ENCODE measurements at places on chromosomes 2 and 18. TPM values are rescaled to one million over a fixed set of nuclear protein-coding genes. Genes with fewer than 3 reads are reported as not detected.

The ABCG8 gene
- not detected for total RNA-seq

The FASTKD1 gene
- 37.2 TPM for total RNA-seq

The ARHGEF33 gene
- total RNA-seq = not detected

The CRYBA2 gene
- total RNA-seq = not detected

The MBD5 gene
- total RNA-seq = 8.9 TPM

The IL1R2 gene
- total RNA-seq = 11.4 TPM

The ADD2 gene
- total RNA-seq = 8.0 TPM

The GMPPA gene
- 46.7 TPM for total RNA-seq

DNA sequence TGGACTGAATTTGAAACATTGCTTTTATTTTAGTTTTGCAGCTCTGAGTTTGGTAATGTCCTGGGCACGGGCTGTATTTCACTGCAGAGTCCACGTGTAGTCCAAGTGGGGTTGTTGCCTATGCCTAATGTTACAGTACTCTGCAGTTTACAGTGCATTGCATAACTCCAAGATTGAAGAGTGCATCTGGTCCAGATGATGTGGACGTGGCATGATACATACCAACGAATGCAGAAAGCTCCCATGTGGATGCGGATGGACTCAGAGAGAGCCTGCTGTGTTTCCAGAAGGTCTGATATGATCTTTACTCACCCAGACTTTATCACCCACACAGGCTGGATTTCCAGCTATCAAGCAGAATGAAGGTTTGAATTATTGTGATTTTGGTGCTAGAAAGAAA lies 44.4 kb upstream of the CCDC68 start:
- DNase-seq = no peak

GRCh38 chr2:39370101-39370500 lies 67.0 kb downstream of the MAP4K3 start:
- DNase-seq = no peak

DNA sequence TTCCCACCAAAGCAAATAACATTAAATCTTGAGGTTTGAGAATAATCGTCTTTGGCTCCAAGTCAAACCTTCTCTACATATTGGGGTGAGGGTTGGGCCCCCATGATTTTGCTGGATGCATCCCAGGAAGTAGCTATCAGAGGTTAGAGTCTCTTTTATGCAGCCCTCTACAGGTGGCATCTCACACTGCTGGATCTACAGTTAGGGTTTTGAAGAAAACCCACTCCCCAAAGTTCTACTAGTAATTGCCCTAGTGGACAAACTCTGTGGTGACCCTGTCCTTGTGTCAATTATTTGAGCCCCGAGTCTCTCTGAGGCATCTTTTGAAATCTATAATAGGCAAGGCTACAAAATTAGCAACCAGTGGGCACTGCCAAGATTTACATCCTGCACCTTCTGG lies 15.0 kb upstream of the REG1A start:
- no peak for DNase-seq

DNA sequence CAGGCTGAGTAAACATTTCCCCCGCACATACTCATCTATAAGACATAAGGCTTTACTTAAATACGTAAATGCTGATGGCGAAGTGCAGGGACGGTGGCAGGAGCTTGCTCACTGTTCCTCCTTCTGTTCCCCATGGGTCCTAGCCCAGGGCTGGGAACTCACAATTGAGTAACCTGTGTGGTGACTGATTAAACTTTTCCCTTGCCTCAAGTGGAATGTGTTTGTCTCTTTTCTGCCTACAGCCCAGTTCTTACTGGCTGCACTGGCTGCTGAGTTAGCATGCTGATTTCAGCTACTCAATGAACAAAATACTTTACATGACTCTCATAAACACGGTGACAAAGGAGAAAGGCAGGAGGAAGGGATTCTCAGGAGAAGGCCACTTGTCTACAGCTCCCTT lies 87.3 kb downstream of the MARCO start:
- DNase-seq = no peak

- DNase-seq = no peak
Measured at GRCh38 chr18:53490019-53490418, 734.5 kb downstream of the MBD2 start.

DNA sequence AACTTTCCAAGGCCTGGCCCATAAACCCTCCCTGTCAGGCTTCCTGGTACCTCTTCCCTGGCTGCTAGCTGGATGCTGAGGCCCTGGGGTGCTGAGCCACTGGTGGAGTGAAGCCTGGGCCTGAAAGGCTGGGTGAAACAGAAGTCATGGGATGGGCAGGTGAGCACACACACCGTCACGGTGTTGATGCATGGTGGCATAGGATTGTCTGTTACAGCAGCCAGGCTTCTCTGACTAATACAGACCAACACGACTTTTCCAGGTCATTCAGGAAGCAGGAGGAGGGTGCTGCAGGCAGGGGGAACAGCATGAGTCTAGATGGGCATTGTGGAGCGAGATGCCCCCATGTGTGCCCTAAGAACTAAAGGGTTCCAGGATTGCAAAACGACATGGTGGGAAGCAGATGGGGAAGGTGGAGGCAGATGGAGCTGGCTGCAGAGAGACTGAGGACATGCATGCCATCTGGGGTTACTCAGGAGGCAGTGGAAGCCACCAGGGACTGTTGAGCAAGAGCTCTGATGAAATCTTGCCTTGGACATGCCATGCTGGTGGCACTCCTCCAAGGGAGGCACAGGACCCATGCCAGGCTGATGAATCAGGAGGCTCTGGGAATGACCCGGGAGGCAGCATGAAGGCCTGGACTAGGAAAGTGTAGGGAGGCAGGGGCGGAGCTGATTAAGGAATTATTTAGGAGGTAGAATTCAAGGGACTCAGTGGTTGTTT lies 480.9 kb downstream of the TSN start:
- no peak for DNase-seq

- DNase-seq = no peak
Measured at GRCh38 chr2:58973811-58974281, 732.7 kb upstream of the FANCL start.

DNA sequence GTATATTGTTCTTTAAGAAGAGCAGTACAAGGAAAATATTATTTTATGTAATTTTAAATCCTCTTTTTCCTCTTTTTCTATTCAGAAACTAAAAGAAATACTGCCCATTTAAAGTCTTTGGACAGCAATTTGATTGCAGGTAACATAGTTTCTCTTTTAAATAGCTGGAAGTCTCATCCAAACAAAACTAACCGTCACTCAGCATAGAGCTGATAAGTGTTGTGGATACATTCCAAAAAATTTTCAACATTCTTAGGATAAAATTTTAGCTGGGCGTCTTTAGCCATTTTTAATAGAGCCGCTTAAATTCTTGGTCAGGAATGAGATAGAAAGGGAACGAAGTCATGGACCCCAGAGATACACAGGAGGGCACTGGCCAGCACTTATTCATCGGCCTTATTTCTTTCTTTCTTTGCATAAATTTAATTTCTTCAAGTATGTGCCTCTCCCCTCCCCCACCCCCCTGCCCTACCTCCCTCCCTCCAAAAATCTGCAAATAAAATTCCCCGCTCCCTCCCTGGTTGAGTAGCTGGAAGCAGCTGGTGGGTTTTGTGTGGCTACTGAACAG lies 81.7 kb downstream of the GBX2 start:
- no peak for DNase-seq

DNA sequence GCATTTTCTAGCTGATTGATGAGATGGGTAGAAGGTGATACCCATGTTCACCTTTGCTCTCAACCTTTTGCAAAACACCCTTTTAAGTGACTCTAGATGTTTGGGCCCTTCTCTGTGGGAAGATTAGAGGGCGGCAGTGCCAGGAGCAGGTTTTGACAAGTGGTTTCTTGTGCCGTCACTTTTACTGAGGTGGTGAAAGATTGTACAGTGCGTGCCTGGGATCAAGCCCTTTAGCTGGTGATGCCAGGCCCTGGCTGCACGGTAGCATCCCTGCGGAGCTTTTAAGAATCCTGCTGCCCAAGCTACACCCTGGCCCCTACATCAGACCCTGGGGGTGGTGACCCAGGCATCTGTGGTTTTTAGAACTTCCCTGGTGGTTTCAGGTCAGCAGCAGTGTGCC lies 29.1 kb downstream of the MTCL1 start:
- no peak for DNase-seq

DNA sequence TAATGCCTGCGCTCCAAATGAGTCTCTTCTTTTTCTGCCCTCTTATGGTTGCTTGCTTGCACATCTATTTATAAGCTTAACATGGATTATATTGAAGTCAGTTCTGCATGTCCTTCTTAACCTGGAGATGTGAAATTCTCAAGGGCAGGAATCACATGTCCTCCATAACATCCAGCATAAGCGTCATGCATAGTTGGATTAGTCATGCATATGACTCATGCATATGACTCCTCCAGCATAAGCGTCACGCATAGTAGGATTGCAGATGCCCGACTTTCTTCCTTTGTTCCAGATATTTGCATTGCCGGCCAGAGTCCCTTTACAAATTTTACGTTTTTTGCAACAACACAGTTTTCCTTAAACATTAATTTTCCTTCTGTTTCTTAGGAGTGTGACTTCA lies 308.6 kb downstream of the TGIF1 start:
- no peak for DNase-seq

DNA sequence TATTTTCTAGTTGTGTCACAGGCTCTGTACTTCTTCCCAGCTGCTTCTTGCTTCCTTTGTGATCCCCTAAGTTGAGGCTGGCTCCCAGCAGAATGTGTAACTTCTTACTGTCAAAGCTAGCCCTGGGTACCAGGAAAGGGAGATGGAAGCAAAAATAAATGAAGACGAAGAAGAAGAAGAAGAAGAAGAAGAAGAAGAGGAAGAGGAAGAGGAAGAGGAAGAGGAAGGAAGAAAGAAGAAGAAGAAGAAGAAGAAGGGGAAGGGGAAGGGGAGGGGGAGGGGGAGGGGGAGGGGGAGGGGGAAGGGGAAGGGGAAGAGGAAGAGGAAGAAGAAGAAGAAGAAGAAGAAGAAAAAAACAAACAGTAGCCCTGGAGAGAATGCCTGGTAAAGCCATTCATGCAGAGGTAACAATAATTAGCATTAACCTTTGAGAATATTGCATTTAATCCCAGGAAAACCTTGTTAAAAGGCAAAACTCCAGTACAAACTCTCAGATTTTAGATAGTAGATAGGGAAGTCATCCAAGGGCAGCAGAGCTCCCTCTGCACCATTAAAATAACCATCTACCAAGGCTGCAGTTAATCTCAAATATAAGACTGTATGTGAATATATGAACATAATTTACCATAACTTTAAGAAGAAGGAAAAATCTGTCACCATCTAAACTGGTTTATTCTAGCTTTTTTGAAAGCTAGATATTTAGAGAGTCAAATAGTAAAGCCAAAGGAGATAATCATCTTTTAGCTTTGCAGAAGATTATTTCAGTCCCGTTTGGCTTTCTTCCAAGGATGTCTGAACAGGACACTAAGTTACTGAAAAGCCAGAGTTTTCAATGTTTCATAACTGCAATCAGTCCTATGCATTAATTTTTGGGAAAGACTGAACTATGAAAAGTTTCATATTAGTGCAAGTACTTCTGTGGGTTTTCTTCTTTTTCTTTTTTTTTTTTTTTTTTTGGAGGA lies 44.3 kb upstream of the FBXO11 start:
- DNase-seq = no peak

DNA sequence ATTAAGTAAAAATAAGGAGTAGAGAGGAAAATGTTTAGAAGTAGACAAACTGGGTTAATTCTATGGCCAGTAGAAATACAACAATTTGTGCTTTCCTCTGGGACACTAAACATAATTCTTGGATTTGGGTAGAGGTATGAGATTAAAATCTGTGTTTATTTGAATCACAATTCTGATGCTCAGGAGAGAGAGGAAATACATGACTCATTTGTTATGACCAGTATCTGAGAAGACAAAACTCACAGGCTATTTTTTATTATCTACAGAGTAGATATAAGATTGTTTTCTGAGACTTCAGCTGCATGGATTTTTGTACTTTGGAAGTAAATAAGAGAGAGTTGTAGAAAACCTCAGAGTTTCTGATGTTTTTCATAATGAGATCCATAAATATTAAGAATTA lies 315.7 kb upstream of the CWC22 start:
- DNase-seq = no peak

DNA sequence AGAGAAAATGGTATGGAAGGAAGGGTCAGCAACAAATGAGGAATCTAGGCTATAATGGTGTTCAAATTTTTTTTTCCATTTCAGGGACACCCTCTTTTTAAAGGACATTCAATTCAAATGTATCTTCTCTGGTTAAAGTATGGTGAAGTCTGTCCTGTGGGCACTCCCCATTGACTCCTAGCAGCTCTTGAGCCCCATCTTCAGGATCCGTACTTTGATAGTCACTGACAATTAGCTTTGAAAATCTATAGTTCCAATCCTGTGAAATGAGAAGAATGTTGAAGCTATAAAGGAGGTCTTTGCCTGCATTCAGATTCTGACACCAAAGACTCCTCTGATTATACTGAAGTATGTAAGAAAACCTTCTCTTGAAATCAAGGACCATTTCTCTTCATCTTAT lies 43.3 kb downstream of the KCNH7 start:
- DNase-seq = no peak
